ENCODE measurements at places on chromosomes 7 and 10.

- DNase-seq = no peak
These were observed 33.1 kb upstream of the NEUROD6 start for GRCh38 chr7:31373337-31374289.

GRCh38 chr10:95600158-95600557 is 39.0 kb upstream of the SORBS1 start:
- DNase-seq = no peak

- no peak for DNase-seq
These were observed 89.2 kb downstream of the RNF216 start for GRCh38 chr7:5692112-5692844.

GRCh38 chr10:51073453-51074237 is 642 bp upstream of the PRKG1 start:
- no peak for DNase-seq

DNA sequence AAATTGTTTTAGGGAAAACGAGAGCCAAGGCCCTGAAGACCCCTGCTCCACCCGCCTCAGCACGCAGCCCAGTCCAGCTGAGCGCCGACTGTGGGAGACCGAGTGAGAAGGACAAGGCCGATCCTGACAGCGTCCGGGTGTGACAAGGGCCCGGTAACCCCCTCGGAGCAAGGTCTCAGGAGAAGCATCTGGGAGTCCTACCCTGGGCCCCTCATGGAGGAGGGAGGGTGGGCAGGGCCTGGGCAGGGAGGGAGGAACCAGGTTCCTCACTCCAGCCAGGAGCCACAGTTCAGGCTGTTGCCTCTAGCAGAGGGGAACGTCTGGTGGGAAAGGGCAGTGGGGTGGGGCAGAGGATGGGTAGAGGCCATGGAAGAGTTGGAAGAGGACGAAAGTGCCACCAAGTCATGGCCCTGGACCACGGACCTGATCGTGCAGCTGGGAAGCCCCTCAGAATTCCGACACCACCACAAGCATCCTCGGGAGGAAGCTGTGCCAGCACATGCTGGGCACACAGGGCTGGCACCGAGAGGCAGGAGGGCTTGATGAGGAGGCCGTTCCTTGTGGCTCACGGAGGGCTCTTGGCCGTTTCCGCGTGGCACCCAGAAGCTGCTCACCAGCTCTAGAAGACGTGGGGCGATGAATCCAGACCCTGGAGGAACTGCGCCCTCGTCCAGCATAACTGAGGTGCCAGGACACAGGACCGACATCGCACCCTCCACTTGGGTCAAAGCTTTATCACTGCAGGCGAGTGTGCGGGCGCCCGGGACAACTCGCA is 2.2 kb upstream of the KNDC1 start:
- DNase-seq = no peak

GRCh38 chr7:93147363-93147762 is 822 bp downstream of the SAMD9L start:
- no peak for DNase-seq
